ENCODE measurements at places on chromosomes 16 and 17.
A peak's percentile ranks its signal among the peaks of the same experiment; 100 is the strongest.

- peak; percentile 92 for DNase-seq
Measured at GRCh38 chr16:29290631-29291247, 115.8 kb downstream of the NPIPB11 start.

GRCh38 chr16:80047842-80048241 lies 447.3 kb upstream of the MAF start:
- DNase-seq = no peak

DNA sequence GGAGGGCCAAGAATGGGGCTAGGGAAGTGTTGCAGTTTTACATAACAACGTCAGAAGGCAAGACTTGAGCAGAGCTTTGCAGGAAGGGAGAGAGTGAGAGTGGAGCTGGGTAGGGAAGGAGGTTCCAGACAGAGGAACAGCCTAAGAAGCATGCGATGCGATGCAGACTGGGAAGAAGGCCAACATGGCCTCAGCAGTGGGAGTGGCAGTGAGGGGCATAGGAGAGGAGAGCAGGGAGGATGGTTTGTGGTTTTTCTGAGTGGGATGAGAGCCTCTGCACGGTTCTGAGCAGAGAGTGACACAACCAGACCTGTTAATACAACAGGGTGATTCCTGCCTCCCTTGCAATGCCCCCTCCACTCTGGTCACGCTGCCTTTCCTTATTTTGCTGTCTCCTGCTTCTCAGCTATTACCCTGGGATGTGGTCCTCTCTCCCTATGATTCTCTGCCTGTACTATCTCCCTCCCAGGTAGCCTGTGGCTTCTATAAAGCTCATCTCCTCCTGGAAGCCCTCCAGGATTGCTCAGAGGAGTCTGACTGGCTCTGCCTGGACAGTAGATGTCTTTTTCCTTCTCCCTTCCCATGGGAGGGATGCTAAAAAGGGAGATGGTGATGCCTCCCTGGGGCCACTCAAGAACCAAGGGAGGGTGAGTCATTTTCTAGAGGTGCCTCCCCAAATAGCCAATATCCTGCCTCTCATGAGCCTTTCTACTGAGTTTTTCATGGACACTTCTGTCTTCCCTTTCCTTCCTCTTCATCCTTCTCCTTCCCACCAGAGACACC lies 38.7 kb upstream of the NGFR start:
- peak; percentile 77 for DNase-seq

- DNase-seq = no peak
Measured at GRCh38 chr16:58579587-58579986, 50.0 kb downstream of the CNOT1 start.

All from lung (tissue), 17 donors.